ENCODE measurements at places on chromosomes 13 and 19. TPM values are rescaled to one million over a fixed set of nuclear protein-coding genes. Genes with fewer than 3 reads are reported as not detected.

The SMIM44 gene
- total RNA-seq = 1.0 TPM

The CLEC17A gene
- not detected for total RNA-seq

The LILRB2 gene
- not detected for total RNA-seq

The AP1M2 gene
- total RNA-seq = 39.7 TPM

The KASH5 gene
- total RNA-seq = not detected

The LILRB1 gene
- total RNA-seq = not detected

The PODNL1 gene
- total RNA-seq = 0.46 TPM

The SERPINE3 gene
- total RNA-seq = 0.07 TPM

The ZNF471 gene
- total RNA-seq = 0.69 TPM

The RAP2A gene
- total RNA-seq = 17.5 TPM

GRCh38 chr19:4534836-4535658 lies at the start of gene PLIN5:
Gene PLIN5 (minus strand): TSS chr19:4535224. CDS start chr19:4534074, 1,150 bp downstream.
- DNase-seq = no peak

DNA sequence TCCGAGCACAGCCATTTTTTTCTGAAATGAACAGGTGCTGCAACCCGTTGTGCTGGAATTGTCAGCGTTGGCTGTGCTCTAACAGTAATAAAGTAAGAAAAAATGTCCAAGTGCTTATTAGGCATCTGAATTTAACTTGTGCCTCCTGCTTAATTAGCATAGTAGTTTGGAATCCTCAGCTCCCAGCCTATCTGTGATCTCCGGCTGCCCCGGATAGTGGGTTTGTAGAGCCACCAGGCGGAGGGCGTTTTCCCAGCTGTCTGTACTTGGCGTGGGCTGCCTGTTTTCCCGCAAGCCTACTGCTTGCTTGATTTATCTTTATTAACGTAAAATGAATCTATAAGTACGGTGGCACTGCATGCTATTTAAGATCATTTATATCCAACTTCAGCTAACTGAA lies 137.9 kb downstream of the MTUS2 start:
- no peak for DNase-seq

DNA sequence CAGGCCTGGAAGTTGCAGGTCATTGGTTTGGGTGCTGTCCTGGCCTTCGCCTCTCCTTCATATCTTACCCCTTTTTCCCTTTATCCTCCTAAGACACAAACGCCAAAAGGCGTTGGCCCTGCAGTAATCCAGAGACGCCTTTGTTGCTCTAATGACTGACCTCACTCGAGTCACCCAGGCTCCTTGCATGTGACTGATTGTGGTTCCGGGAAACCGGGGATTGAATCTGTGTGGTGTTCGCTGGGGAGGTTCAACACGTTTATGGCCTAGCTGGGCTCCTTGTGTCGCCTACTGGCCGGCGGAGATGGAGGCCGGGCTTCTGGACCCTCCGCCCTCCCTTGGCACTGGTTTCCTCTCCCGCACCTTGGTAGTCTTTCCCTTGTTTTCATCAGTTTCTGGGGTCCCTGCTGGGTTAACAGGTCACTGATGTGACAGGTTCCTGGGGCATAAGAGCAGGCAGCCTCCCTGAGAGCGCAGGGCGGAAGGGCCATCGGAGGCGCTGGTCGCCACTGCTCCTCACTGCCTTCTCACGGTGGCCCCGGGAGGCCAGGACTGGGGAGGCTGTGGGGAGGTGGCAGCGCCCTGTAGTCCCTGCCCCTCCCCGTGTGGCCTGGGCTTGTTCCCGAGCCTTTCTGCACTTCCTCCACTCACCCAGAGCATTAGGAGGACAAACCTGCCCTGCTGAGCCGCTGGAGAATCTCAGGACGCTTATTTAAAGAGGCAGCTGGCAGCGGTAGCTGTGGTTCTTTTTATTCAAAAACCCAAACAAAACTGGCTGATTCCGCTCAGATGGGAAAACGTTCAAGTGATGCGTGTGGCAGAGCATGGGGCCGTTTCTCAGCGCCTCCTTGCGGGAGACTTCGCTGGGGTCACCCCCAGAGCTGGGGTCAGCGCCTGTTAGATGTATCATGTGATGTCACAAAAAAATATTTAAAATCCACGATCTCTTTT lies 18.1 kb upstream of the NDUFS7 start:
- no peak for DNase-seq

GRCh38 chr13:100163375-100163774 lies 74.5 kb downstream of the PCCA start:
- DNase-seq = no peak

DNA sequence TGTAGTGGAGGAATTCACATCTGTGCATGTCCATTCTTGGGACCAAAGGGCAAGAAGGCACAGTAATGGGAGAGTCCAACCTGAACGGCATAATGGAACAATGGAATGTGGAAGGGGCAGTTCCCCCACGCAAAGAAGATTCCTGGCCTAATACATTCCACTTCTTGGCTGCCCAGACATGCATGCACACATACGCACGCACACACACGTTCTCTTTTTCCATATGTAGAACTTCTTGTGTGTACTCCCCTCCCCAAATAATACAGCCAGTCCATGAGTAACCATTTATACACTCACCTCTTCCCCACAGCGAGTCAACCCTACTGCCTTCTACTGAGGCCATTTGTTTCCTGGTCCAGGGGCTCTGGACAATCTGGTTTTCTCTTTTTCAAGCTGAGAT lies 6.0 kb upstream of the STK24 start:
- no peak for DNase-seq

GRCh38 chr19:34712395-34713261 lies 21.4 kb upstream of the ZNF181 start:
- peak; percentile 38 for DNase-seq

DNA sequence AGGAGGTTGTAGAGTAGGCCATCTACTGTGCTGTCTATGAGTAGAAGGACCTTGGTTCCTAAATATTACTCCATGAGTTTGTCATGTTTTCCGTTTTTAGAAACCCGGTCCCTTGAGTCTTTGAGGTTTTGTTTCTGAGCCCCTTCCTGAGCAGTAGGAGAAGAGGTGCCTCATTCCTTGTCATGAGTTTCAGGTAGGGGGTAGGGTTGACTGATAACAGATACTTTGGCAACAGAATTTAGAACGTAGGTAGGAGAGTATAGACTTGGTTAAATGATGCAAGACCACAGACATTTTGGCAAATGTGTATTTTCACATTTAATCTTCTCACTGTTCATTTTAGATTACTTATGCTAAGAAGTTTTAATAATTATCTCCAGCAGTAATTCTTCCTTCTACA lies 24.6 kb downstream of the LMO7 start:
- DNase-seq = no peak

GRCh38 chr13:48492096-48492440 lies 40.8 kb downstream of the RCBTB2 start:
- no peak for DNase-seq

- DNase-seq = no peak
Observed at GRCh38 chr19:10730932-10731331, 13.1 kb downstream of the DNM2 start.

- DNase-seq = no peak
Observed at GRCh38 chr13:26471807-26472206, 85.7 kb upstream of the WASF3 start.

DNA sequence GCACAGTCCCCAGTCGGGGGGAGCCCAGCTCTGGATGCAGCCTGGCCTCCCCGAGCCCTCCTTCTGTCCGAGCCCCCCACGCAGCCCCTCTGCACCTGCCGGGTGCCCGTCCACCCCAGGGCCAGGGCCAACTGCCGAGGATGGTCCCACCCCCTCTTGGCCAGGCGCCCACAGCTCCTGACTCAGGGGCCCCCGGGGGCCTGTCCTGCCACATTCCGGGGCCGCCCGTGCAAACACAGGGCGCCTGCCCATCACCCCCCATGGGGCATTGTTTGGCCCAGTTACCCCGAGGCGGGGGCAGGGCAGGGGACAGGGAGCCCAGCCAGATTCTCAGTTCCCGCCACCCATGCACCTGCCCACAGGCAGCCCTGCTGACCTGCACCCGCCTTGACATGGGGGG lies 5.3 kb upstream of the TCF3 start:
- DNase-seq = no peak

Data from epithelial cell of proximal tubule (primary cell).